Stimulated activated CD8-positive, alpha-beta memory T cell treated with anti-CD3 and anti-CD28 coated beads, Interleukin-4, amount 100 ng/mL, for 4 hours (primary cell): ENCODE measurements at places on chromosomes 11 and 22.

DNA sequence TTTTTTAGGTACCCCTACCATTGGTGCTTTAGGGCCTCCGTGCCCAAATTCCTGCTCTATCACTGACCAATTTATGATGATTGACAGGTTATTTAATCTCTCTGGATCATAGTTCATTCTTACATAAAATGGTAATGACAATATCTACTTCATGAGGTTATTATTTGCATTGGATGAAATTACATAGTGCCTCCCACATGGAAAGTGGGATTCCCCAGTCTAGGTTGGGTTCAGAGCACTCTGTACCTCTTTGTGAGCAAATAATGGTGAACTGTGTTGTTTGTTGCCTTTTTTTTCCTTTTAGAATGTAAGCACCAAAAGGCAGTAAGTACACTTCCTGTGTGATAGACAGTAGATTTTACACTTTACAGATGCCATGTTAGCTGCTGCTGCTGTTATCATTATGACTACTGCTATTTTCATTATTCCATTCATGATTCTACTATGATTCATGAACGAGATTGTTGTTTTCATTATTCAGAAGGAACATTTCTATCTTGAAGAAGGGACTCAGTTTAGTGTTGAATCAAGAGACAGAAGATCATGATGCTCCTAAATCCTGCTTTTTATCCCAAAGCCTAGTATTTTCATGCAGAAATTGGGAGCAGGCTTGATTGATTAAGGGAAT is 100.8 kb downstream of the ALX4 start:
- DNase-seq: no peak

GRCh38 chr11:94131047-94131717 is 2.5 kb downstream of the PANX1 start:
- DNase-seq: no peak

DNA sequence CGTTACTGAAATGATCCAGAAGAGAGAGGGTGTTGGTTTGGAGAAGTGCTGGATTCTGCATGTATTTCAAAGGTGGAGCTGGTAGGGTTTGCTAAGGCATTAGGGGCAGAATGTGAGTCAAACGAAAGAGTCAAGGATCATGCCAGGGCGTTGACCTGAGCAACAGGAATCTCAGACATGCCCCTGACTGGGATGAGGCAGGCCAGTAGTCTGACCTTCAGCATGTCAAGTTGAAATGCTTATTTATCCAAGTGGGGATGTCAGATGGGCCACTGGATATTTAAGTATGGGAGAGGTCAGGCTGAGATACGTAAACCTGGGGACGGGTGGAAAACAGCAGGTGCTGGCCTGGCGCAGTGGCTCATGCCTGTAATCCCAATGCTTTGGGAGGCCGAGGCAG is 2.7 kb upstream of the TSGA10IP start:
- DNase-seq: no peak

DNA sequence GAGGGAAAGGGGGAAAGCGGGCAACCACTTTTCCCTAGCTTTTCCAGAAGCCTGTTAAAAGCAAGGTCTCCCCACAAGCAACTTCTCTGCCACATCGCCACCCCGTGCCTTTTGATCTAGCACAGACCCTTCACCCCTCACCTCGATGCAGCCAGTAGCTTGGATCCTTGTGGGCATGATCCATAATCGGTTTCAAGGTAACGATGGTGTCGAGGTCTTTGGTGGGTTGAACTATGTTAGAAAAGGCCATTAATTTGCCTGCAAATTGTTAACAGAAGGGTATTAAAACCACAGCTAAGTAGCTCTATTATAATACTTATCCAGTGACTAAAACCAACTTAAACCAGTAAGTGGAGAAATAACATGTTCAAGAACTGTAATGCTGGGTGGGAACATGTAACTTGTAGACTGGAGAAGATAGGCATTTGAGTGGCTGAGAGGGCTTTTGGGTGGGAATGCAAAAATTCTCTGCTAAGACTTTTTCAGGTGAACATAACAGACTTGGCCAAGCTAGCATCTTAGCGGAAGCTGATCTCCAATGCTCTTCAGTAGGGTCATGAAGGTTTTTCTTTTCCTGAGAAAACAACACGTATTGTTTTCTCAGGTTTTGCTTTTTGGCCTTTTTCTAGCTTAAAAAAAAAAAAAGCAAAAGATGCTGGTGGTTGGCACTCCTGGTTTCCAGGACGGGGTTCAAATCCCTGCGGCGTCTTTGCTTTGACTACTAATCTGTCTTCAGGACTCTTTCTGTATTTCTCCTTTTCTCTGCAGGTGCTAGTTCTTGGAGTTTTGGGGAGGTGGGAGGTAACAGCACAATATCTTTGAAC is 6.8 kb downstream of the MALAT1 start:
- DNase-seq: no peak

GRCh38 chr22:49576241-49577141 is 251.2 kb downstream of the BRD1 start:
- DNase-seq: no peak

- DNase-seq: no peak
Measured at GRCh38 chr11:65439331-65440181, 17.0 kb downstream of the NEAT1 start.

- DNase-seq: no peak
Measured at GRCh38 chr22:48173773-48174160, 1411.3 kb downstream of the TBC1D22A start.

GRCh38 chr11:74754507-74755252 is 6.0 kb downstream of the RNF169 start:
- no peak for DNase-seq

- DNase-seq: peak; percentile 67
Measured at GRCh38 chr22:19970479-19971275, 29.1 kb upstream of the TXNRD2 start.

GRCh38 chr11:65503949-65504673 is 5.3 kb downstream of the MALAT1 start:
- no peak for DNase-seq

DNA sequence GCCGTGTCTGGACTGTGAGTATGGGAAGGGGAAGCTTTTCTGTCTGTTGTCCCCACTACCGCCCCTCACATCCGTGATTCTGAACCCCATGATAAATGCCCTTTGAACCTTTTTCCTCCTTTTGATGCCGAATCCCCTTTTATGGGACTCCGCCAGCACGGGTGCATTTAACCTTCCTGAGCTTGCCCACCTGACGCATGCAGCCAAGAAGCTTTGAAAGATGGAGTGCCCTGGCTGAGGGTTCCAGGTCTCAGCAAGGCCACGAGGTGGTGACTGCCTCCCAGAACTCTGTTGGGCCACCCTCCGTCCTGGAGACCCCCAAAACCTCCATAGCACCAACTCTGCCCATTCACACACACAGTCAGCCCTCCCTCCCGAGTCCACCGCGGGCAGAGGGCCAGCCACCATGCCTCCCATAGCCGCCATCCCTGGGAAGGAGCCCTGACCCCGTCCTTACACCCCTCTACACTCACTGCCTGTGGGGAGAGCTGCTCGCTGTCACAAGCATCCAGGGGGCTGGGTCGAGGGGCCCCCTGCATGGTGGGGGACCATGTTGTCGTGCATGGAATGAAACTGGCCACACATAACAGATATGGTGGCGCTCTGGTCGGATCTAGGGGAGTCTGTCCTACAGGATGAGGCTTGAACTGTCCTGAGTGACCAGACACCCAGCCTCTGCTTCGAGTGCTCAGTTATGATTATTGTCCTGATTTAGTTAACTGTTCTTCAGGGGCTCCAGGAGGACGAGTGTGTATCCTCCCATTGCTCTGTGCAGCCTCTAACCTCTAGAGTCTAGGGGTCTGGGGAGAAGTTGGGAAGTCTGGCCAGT is 822 bp upstream of the COMT start:
- no peak for DNase-seq

- no peak for DNase-seq
Measured at GRCh38 chr11:9847636-9848035, 183.8 kb downstream of the SWAP70 start.
